ENCODE measurements at places on chromosomes 1 and 21. TPM values are rescaled to one million over a fixed set of nuclear protein-coding genes. Genes with fewer than 3 reads are reported as not detected.

DNA sequence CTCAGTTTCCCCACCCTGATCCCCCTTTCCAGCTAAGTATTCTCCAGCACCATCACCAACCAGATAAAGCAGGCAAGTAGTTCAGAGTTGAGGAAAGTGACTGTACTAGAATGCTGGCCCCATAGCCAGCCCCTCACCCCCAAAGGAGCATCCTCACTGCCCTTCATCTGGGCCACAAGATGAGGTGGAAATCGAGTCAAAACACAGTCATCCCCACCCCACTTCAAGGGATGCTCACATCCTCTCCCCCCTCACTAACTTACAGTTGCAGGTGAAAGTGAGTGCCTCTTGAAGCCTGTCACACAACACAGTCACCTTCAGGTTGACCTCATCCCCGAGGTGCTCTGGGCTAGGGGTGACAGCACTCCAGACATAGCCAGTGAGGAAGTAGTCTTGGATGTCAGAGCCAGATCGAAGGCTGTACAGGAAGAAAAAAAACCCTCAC, 30.4 kb downstream of the PIK3C2B start:
- no peak for DNase-seq

GRCh38 chr21:35026153-35026500, 23.0 kb downstream of the RUNX1 start:
- DNase-seq, result no peak

DNA sequence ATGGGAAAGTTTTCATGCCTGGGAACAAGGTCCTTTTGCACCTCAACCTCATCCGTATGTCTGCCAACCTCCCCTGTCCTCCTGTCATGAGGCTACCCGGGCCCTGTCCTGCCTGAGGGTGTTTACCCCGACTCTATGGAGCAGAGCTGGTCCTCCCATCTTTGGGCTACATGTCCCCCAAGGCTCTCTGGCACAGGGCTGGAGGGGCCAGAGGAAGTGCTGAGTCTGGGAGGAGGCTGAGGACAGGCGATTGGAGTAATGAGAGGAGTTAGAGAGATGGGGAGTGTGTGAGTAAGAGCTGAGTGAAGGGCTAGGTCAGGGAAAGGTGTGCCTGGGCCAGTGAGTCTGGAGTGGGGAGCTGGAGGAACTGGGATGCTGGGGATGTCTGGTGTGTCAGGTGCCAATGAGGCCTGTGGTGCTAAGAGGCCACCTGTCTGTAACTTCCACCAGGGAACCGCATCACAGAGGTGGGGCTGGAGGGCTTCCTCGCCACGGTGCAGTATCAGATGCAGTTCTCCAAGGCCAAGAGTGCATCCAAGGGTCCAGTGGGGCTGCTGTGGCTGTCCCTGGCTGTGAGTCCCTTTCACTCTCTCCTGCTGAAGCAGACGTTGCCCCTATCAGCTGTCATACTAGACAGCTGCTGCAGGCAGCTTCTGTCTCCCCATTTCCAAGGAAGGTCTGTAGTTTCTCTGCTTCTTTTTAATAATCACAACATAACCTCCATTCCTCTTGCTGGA, 11.7 kb downstream of the LRRC71 start:
- no peak for DNase-seq

DNA sequence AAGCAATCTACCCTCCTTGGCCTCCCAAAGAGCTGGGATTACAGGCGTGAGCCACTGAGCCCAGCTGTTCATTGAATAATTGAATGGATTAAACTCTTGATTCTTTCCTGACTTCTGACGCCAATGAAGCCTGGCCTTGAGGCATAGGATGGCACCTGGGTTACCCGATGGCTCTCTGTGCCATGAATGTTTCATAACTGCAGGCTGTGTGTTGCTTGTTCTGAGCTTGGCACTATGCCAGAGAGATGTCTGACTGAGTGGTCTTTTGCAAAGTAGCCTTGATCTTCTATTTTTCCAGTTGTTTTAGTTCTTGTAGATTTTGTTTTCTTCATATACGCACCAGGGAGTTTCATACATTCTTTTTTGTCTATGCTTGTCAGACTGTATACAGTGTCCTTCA, 38.5 kb upstream of the AK4 start:
- no peak for DNase-seq

- DNase-seq, result peak; percentile 53
Observed at GRCh38 chr1:31985430-31985829, 28.2 kb upstream of the KHDRBS1 start.

GRCh38 chr1:234970731-234971476, 157.7 kb downstream of the TOMM20 start:
- DNase-seq, result peak; percentile 35

- DNase-seq, result no peak
Observed at GRCh38 chr1:10679496-10680220, 116.8 kb downstream of the CASZ1 start.

- no peak for DNase-seq
Observed at GRCh38 chr1:29488794-29489311, 252.5 kb downstream of the PTPRU start.

DNA sequence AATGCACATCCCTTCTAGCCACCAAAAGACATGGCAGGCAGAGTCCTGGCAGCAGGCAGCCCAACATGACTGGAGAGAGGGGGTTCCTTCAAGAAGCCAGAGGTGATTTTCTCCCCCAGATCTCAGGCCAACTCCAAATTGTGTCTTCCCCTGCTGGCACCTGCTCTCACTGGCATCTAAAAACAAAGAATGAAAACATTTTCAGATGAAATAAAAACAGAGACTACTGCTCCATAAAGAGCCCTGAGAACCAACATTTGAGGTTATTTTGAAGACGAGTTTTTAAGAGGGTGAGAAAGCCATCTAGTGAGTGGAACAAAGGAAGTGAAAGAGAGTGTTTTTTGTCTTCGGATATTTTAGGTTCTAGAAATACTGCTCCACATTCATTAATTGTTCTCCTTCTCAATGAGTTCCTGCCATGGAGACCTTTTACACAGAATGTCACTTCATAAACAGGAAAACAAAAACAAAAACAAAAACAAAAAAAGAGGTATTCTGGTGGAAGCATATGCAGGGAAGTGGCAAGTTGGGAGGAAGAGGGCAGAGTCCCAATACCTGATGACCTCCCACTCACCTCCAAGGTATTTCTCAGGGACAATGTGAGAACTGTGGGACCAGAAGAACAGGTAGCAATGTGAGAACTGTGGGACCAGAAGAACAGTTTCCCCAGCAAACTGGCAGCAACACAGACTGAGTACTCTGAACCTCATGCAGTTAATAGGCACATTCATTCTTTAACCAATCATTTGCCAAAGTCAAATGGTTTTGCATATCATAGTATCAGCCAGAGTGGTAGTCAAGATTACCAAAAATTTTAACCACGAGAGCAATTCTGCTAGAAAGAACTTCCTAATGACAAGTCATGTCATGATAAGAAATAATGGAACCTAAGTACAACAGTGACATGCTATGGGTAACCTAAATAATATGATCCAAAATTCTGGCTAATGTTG, 50.0 kb downstream of the KIAA0319L start:
- peak; percentile 62 for DNase-seq

DNA sequence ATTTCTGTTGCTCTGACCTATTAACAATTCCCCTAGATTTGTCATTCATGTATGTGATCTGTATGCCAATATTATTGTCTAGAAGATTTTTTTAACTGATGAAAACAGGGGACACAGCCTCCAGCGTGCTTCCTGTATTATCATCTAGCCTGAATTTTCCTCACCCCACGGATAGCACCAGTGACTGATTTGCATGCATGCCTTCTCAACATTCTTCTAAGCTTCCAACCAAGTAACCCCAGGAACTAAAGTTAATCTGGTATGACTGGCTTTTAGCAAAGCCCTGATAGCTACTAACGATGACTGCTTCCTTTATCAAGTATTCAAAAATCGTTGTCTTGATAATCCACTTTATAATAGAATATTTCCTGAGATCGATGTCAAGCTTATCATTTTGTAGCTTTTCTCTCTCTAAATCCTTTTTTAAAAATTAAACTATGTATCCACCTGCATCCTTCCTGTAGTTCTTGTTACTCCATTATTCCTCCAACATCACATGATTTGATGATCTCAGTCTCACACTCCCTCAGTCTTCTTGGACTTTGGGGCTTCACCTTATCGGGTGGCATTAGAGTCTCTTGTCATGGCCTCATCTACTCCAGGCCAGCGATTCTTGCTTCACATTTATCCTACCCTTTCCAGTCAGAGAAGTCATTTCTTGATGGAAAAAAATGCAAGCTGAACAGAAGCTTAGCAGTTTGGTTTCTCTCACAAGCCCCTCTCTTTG, 19.0 kb downstream of the BCAR3 start:
- no peak for DNase-seq

DNA sequence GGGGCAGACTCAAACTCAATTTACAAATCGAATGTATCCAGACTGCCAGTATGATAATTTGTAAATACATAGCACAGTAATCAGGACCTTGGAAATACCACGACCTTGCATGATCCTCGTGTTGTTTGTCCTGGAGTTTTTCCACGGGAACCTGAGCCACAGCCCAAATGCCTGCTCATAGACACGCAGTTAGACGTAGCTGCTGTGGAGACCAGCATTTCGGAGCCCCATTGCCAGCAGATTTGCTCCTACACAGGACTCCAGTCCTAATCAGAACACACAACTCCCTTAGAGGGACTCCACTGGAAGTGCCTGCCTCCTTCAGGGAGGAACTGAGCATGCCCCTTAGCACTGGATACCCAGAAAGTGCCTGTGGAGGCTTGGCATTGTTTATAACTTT, 163.2 kb downstream of the GALNT2 start:
- no peak for DNase-seq

- DNase-seq, result no peak
Observed at GRCh38 chr1:170687621-170688020, 23.7 kb downstream of the PRRX1 start.

The DEPDC1 gene
- total RNA-seq, result not detected

The ZNF644 gene
- total RNA-seq, result 75.7 TPM

All from naive thymus-derived CD4-positive, alpha-beta T cell (primary cell).